ENCODE measurements at places on chromosomes 16 and 17. TPM values are rescaled to one million over a fixed set of nuclear protein-coding genes. Genes with fewer than 3 reads are reported as not detected.

GRCh38 chr17:79864617-79865250, 25.5 kb upstream of the CBX4 start:
- H3K27ac ChIP-seq = no peak overlapping the region
- no peak for DNase-seq
- no peaks in the 10 kb centered on the region for H3K36me3 ChIP-seq
- no peak overlapping the region for H3K4me3 ChIP-seq
- peaks cover 23% of the 10 kb centered on the region for H3K27me3 ChIP-seq

Gene RNF222
- not detected for total RNA-seq

- H3K4me1 ChIP-seq = peaks cover 18% of the 10 kb centered on the region
- no peaks in the 10 kb centered on the region for H3K27me3 ChIP-seq
- no peak for DNase-seq
- no peak overlapping the region for H3K4me3 ChIP-seq
- no peak overlapping the region for H3K27ac ChIP-seq
Measured at GRCh38 chr16:56295739-56296527, 104.6 kb downstream of the GNAO1 start.

GRCh38 chr17:14458724-14459123, 157.8 kb downstream of the HS3ST3B1 start:
- peaks cover 32% of the 10 kb centered on the region for H3K27me3 ChIP-seq
- DNase-seq = no peak
- H3K4me3 ChIP-seq = no peak overlapping the region

GRCh38 chr17:8468980-8469379, 33.3 kb downstream of the NDEL1 start:
- no peaks in the 10 kb centered on the region for H3K27me3 ChIP-seq
- DNase-seq = no peak

Gene GPRC5B
- 31.3 TPM for total RNA-seq

DNA sequence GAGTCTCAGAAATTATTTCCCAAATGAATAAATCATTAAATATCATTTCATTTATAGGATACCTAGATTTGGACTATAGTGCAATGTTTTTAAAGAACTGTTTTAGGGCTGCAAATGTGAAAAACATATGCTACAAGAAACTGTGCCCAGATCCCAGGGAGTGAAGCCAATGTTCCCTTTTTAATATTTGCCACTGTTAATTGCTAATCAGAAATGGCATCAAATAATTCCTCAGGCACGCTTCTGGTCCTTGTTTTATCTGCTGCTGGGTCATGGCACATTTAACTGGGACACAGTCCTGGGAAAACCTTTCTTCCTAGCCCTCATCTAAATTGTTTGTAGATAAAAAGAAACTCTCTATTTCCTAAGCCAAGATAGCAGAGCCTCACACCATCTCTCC, 79.3 kb upstream of the CNTNAP4 start:
- H3K4me1 ChIP-seq = peaks cover 15% of the 10 kb centered on the region
- no peak overlapping the region for H3K27ac ChIP-seq
- H3K4me3 ChIP-seq = no peak overlapping the region
- H3K36me3 ChIP-seq = no peaks in the 10 kb centered on the region
- H3K27me3 ChIP-seq = no peaks in the 10 kb centered on the region

DNA sequence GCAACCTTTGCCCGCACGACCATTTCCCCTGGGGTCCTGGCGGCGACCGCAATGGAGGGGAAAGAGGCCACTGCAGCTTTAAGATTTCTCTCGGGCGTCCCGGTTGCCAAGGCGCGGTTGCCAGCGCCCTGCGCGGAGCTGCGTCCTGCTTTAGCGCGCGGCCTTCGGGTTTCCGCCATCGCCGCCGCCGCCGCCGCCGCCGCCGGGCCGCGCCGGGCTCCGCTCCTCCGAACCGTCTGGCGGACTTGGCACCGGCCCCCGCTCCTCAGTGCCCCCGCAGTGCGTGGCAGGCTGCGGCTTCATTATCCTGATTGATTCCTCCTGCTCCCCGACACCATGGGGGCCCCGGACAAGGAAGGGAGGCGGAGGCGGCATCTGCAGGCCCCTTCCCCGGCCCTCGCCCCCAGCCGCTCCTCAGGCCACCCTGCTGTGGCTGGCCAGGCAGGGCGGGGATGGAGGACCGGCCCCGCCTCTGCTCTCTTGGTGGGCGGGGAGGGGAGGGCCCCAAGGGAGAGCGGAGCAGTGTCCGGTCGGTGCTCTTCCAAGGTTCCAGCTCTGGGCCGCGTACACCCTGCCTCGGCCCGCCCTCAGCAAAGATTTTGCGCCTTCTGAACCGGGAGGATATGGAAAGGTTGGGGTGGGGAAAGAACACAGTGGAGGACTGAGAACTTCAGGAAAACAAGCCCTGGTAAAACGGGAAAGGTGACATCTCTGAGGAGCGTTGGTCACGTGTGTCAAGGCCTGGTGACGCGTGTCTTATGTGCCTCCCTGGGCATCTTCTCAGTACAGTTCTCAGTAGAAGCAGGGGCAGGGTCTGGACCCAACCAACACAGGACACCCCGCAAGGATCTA, 34.0 kb downstream of the NEUROD2 start:
- DNase-seq = peak; percentile 64
- peak overlapping the region; percentile 67 for H3K27ac ChIP-seq
- peak overlapping the region; percentile 87 for H3K4me3 ChIP-seq
- H3K4me1 ChIP-seq = peaks cover 4% of the 10 kb centered on the region
- peaks cover 15% of the 10 kb centered on the region for H3K36me3 ChIP-seq

- peaks cover 3% of the 10 kb centered on the region for H3K4me1 ChIP-seq
- no peak for DNase-seq
- no peak overlapping the region for H3K27ac ChIP-seq
- H3K27me3 ChIP-seq = no peaks in the 10 kb centered on the region
- H3K4me3 ChIP-seq = no peak overlapping the region
- peaks cover 18% of the 10 kb centered on the region for H3K36me3 ChIP-seq
Measured at GRCh38 chr17:57004944-57005579, 27.1 kb downstream of the SCPEP1 start.

GRCh38 chr17:36705874-36706731, 104.7 kb downstream of the MRM1 start:
- no peak overlapping the region for H3K27ac ChIP-seq
- no peaks in the 10 kb centered on the region for H3K4me1 ChIP-seq
- H3K27me3 ChIP-seq = peaks cover 74% of the 10 kb centered on the region

- peak; percentile 61 for DNase-seq
- H3K4me1 ChIP-seq = peaks cover 18% of the 10 kb centered on the region
- H3K27ac ChIP-seq = peak overlapping the region; percentile 97
- H3K27me3 ChIP-seq = peaks cover 18% of the 10 kb centered on the region
- H3K36me3 ChIP-seq = peaks cover 2% of the 10 kb centered on the region
Measured at GRCh38 chr17:45246861-45247428, 14.9 kb downstream of the SPATA32 start.

- no peak overlapping the region for H3K27ac ChIP-seq
- no peaks in the 10 kb centered on the region for H3K4me1 ChIP-seq
- no peak overlapping the region for H3K4me3 ChIP-seq
- no peaks in the 10 kb centered on the region for H3K36me3 ChIP-seq
Measured at GRCh38 chr17:5820721-5821456, 236.6 kb upstream of the NLRP1 start.

DNA sequence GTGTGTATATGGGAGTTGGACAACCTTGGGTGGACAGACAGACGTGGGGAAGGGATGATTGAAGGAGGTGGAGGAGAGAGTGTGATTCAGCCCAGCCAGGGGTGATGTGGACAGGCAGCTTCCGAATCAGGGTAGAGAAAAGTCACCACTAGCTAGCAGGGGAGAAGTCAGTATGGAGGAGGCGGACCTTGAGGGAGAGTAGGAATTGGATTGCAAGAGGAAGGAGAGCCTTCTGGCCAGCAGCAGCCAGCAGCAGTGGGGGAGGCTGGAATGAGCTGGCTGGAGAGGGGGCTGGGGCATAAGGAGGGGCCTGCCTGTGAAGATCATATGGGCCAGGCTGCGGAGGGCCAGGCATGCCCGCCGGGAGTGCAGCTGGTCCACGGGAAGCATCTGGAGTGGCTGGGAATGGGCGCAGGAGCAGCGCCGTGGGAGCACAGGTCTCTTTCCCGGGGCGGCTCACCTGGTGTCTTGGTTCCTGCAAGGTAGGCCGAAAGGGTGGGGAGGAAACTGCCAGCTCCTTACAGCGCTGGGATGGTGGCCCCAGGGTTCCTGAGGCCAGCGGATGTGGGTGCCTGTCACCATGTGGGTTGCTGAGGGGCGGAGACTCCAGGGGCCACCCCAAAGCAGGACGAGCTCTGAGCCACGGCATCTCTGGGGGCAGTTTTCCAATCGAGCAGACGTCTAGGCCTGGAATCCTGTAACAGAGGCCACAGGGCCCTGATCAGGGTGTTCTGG, 235.3 kb downstream of the SEC14L1 start:
- no peak for DNase-seq
- H3K36me3 ChIP-seq = no peaks in the 10 kb centered on the region
- H3K4me3 ChIP-seq = peak overlapping the region; percentile 98
- H3K27me3 ChIP-seq = no peaks in the 10 kb centered on the region

Gene GAST
- total RNA-seq = not detected

Gene DLX4
- total RNA-seq = 2.6 TPM

DNA sequence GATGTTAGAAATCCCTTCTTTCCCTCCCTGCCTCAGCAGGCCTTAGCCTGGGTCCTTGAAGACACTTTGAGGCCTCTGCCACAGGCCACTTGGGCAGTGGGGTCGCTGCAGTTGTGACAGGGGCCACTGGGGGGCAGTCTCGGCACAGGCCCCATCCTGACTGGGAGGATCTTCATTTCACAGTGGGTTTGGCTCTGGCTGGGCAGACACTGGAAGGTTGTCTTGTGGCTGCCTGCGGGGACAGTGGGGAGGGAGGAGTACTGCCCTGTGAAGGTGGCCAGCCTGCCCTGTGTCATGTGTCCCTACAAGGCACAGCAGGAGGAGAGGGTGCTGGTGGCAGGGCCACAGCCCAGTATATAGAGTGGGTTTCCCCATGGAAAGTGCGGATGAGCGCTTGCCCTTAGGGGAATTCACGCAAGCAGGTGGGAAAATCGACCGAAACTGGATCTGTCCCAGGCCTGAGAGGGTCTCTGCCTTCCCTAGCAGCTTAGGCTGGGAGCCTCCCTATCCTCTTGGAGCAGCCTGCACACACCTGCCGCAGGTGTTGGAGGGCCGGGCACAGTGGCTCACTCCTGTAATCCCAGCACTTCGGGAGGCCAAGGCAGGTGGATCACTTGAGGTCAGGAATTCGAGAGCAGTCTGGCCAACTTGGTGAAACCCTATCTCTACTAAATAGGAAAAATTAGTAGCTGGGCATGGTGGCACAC, 28.8 kb downstream of the GINS2 start:
- peaks cover 41% of the 10 kb centered on the region for H3K36me3 ChIP-seq
- H3K4me3 ChIP-seq = no peak overlapping the region
- peak overlapping the region; percentile 59 for H3K27ac ChIP-seq
- H3K4me1 ChIP-seq = peaks cover 1% of the 10 kb centered on the region

Gene AOC3
- total RNA-seq = 2.3 TPM

Gene OR2C1
- 0.47 TPM for total RNA-seq

Gene IRX3
- total RNA-seq = 45.2 TPM

GRCh38 chr17:1830288-1830687, 483 bp downstream of the RPA1 start:
- DNase-seq = no peak
- H3K4me3 ChIP-seq = peak overlapping the region; percentile 86
- H3K27ac ChIP-seq = peak overlapping the region; percentile 93
- H3K27me3 ChIP-seq = no peaks in the 10 kb centered on the region
- H3K4me1 ChIP-seq = peaks cover 23% of the 10 kb centered on the region
- H3K36me3 ChIP-seq = peaks cover 9% of the 10 kb centered on the region

DNA sequence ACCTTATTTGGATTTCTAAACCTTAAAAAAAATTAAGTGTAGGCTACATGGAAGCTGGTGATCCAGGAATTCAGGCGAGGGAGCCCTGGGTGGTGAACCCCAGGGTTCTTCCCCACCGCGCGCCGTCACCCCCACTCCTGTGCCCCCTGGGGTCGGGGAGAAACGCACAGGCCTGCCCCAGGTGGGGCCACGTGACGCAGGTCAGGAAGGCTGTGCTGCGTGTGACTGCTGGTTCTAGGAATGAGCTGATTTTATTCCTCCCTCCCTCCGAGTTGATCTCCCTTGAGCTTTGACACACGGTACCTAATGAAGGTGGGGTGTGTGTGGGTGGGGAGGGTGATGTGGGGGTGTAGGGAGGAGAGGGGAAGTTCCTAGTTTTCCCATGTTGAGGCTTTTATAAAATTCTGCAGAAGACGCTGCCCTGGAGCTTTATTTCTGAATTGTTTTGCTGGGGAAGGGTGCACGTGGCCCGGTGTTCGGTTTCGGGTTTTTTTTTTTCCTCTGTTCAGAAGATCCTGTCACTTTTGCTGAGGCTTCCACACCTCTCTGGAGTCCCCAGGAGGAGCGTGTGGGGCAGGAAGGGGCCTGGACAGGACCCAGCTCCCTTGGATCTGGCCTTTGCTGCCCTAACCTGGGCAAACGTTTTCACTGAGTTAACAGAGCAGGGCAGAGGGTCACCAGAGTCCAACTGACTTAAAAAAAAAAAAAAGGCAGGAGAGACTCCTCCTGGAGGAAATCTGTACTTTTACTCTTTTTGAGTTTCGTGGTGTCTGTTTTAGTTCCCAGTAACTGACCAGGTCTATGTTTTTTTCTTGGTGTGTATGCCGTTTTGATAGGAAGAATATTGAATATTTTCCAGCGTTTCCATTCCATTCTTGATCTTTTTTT, 55.8 kb upstream of the GSE1 start:
- H3K36me3 ChIP-seq = no peaks in the 10 kb centered on the region
- H3K4me3 ChIP-seq = peak overlapping the region; percentile 66
- peaks cover 52% of the 10 kb centered on the region for H3K4me1 ChIP-seq
- DNase-seq = no peak
- no peaks in the 10 kb centered on the region for H3K27me3 ChIP-seq

GRCh38 chr16:30894540-30895368, 877 bp upstream of the BCL7C start:
- no peak for DNase-seq
- H3K27ac ChIP-seq = peak overlapping the region; percentile 100
- H3K36me3 ChIP-seq = peaks cover 6% of the 10 kb centered on the region
- peak overlapping the region; percentile 65 for H3K4me3 ChIP-seq
- no peaks in the 10 kb centered on the region for H3K27me3 ChIP-seq

- H3K4me1 ChIP-seq = peaks cover 56% of the 10 kb centered on the region
- no peak overlapping the region for H3K4me3 ChIP-seq
- DNase-seq = no peak
Measured at GRCh38 chr16:70702624-70703023, 16.8 kb upstream of the MTSS2 start.

- H3K4me3 ChIP-seq = peak overlapping the region; percentile 66
- no peak for DNase-seq
- peaks cover 11% of the 10 kb centered on the region for H3K4me1 ChIP-seq
- no peak overlapping the region for H3K27ac ChIP-seq
Measured at GRCh38 chr16:89246383-89246902, 28.9 kb downstream of the ZNF778 start.

DNA sequence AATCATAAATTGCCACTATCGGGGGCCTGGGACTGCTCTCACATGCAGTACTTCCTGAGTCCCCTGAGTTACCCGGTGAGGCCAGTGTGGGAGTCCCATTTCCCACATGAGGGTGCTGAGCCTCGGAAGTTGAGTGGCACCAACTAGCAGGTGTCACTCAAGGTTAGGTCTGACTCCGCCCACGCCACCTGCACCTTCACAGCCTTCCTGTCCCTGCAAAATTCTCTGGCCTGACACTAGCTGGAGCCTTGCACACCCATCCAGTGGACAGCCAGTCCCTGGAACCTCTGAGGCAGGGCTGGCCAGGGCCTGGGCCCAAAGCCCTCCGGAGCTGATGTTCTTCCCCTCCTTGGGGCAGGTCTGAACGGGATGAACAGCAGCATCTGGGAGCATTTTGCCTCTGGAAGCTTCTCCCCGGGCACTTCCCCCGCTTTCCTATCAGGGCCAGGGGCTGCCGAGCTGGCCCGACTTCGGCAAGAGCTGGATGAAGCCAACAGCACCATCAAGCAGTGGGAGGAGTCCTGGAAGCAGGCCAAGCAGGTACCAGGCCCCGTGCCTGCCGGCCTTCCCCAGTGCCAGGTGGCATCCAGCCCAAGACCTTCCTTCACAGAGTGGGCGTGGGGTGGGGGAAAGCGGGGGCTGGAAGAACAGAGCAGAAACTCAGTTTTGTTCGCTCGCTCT, 21.9 kb downstream of the UNC13D start:
- no peak for DNase-seq
- no peaks in the 10 kb centered on the region for H3K27me3 ChIP-seq
- H3K4me3 ChIP-seq = no peak overlapping the region
- H3K4me1 ChIP-seq = peaks cover 4% of the 10 kb centered on the region

Measured in mesothelial cell of epicardium (in vitro differentiated cells).